ENCODE measurements at places on chromosomes 3 and 15. TPM values are rescaled to one million over a fixed set of nuclear protein-coding genes. Genes with fewer than 3 reads are reported as not detected.

CD86 gene
- not detected for total RNA-seq

- DNase-seq: no peak
These were observed 9.3 kb upstream of the ST8SIA2 start for GRCh38 chr15:92384381-92384780.

DNA sequence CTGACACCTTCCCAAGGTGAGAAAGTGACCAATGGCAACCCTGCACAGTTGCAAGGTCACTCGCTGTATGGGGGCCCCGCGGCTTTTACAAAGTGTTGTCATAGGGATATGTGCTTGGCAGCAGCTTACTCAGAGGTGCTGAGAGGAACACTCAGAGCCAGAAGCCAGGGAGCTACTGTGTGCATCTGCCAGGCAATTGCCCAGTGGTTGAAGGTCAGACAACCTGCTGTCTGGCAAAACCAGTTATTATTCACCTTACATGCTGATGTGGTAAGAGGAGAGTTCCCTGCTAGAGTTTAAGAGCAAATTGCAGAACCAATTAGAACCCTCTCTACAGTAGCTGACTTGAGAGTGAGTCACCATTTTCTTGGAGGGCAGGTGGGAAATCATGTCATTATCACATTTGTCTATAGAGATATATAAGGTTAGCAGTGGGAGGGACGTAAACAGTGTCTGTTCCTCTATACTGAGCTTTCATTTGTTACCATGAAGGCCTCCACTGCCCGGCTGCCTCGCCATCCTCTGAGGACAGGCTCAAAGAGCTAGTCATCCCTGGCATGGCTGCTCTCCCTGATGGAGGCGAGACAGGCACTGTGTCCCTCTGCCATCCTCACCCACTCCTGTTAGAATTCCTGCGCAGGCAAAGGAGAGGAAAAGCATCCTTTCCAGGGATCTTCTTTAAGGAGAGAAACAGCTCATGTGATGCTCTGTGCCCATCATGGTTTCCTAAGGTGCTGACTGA is 274.4 kb downstream of the PLCL2 start:
- no peak for DNase-seq

GRCh38 chr3:47019201-47019600 is 39.7 kb downstream of the NBEAL2 start:
- DNase-seq: no peak

DNA sequence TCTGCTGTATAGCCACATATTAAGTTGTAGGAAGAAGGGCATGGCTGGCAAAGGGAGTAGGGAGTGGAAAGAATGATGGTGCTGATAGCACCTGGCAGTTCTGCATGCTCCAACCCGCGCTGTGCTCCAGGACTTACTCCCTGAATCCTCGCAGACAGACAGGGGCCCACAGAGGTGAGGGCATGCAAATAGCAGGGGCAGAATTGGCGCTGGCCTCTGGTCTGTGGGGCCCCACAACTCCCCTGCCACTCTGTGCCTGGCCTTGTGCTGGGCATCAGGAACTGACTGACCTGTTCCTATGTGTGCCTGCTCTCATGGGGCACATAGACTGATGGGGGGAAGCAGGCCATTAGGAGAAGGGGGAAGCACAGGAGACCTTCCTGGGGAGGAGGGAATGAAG is 20.9 kb downstream of the HDAC11 start:
- DNase-seq: no peak
